ENCODE measurements at places on chromosomes 1 and 21. TPM values are rescaled to one million over a fixed set of nuclear protein-coding genes. Genes with fewer than 3 reads are reported as not detected.

Gene KRTAP12-2
- not detected for total RNA-seq

Gene RIMS3
- total RNA-seq, result 4.3 TPM

Gene PRDM16
- 1.5 TPM for total RNA-seq

Gene TFF2
- total RNA-seq, result not detected

Gene MYOM3
- 1.0 TPM for total RNA-seq

GRCh38 chr1:60949154-60949825 lies 133.1 kb upstream of the NFIA start:
- DNase-seq, result no peak

DNA sequence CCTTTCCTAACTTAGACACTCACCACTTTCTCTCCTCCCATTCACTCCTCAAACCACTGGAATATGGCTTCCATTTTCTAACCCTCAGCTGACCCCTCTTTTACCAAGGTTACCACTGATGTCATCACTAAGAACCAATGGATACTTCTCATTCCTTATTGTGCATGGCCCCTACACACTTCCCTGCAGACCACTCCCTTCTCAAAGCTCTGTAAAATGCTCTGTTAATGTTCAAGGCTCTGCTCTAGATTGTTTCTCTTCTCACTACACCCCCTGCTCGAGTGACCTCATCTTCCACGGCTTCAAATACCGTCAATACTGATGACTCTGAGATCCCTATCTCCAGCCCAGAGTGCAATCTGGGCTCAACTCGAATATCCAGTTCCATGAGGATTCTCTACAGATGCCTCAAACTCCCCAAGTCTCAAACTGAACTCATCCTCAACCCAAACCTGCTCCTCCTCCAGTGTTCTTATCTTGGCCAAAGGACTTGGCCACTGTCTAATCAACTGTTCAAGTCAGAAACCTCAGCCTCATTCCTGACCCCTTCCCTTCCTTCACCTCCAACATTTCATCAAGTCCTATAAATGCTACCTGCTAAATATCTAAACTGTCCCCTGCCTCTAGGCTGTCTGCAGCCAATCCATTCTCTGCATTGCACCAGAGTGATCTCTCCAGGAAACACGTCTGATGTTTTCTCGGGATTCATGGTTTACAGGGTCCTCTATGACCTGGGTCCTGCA lies 41.3 kb upstream of the BMP8B start:
- DNase-seq, result peak; percentile 32

DNA sequence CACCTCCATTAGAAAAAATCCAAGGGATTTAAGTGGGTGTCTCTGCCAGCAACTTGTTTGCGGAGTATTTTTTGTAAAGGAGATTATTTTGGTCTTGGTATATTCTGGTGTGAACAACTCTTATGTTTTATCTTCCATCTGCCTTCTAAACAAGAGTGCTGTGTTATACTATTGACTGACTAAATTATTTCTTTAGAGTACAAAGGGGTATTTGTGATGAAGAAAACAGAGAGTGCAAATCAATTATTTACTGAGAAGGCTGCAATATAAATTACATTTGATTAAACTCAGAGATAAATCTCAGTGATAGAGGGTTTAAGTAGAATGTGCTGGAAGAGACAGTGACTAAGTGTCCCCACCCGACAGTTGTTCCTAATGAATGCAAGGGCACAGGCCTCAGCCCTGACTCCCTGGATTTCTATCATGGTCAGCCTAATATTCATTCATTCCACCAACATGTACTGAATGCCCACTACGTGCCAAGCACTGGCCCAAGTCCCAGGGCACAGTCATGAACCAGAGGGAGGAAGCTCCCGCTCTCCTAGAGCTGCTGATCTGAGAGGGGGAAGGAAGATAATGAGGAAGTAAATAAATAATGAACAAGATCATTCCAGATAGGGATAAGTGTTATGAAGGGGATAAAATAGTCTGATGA lies 196.9 kb upstream of the C8B start:
- DNase-seq, result no peak

GRCh38 chr1:223558512-223558911 lies 107.0 kb downstream of the CAPN8 start:
- no peak for DNase-seq

GRCh38 chr1:233333086-233333485 lies 5.6 kb downstream of the MAP3K21 start:
- no peak for DNase-seq

DNA sequence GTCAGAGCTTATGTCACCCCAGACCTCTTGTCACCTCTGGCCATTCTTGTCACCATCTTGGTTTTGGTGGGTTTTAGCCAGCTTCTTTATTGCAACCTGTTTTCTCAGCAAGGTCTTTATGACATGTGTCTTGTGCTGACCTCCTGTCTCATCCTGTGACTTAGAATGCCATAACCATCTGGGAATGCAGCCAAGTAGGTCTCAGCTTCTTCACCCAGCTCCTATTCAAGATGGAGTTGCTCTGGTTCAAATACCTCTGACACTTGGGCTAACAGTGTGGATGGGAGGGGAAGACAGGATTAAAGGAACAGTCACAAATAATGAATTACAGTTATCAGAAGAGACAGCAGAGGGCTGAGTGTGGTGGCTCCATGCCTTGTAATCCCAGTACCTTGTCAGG lies 30.5 kb upstream of the PIK3CD start:
- no peak for DNase-seq

DNA sequence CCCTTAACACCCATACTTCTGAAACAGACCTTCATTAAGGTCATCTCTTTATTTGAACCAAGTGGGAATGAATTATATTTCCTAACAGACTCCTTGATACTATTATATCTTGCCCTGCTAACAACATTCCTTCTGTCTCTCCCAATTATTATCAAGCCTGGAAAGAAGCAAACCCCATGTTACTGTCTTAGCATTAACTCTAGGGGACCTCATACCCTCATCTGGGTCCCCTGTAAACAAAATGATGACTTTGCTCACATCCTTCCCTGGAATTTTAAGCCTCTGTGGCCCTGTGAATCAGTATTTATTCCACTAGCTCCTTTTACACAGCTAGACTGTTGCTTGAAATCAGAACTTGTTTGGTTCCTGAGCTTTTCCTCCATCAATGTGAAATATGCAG lies 38.3 kb upstream of the BCL10 start:
- DNase-seq, result peak; percentile 34

DNA sequence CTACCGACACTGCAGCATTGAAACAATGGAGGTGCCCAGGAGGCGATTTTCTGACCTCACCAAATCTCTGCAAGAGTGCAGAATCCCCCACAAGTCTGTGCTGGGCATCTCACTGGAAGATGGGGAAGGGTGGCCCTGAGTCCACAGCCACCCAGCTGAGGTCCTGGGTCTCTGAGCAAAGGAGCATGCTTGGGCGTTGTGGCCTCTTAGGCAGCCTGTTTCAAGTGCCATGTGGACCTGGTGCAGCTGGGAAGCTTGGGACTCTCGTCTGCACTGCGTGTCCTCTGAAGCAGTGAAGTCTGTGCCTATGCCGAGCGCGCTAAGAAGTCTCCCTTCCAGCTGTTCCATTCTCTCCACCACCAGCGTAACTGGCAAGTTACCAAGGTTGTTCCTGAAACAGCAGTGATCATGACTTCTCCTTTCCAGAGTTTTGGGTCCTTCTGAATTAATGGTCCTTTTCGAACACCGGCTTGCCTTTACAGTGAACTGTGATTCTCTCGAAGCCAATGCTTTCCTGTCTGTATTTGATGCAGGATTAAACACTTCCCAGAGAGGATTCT lies 5.0 kb upstream of the PLA2G2C start:
- DNase-seq, result no peak

DNA sequence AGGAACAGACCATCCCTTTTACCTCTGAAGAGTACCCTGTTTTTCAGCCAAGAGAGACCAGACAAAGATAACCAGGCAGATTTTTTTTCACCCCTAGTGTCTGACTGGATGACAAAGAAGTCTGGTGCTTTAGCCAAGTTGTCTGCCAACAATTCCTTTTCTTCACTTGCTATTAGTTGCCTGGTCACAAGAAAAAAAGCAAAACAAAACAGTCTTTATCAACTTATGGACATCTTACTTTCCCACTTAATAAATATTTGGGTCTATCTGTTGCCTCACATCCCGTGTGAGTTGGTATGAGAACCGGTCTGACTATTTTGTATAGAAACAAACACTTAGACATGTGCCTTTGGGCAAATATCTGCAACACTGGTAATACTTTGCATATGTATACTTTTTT lies 662.9 kb downstream of the PLPP3 start:
- DNase-seq, result peak; percentile 81

- DNase-seq, result no peak
Observed at GRCh38 chr1:11938722-11939526, 4.4 kb downstream of the PLOD1 start.

DNA sequence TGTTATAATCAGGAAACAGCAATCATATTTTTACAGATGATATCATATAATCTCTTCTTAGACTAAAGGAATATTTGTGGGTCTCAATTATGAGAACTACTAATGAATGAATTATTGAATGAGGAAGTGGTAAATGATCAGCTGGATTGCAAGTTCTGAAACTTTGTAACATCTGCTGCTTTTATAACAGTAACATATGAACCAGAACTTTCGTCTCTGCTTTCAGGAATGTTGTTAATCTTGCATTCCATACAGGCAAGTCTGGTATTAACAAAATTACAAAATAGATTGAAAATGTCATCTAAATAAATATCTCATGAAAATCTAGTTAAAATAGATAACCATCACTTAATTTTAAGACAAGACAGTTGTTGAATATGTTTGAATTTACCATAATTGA lies 110.5 kb upstream of the COL11A1 start:
- peak; percentile 58 for DNase-seq

GRCh38 chr1:209100460-209100859 lies 483.1 kb upstream of the CAMK1G start:
- no peak for DNase-seq

GRCh38 chr1:42533101-42533863 lies 70.2 kb downstream of the CCDC30 start:
- DNase-seq, result peak; percentile 20

DNA sequence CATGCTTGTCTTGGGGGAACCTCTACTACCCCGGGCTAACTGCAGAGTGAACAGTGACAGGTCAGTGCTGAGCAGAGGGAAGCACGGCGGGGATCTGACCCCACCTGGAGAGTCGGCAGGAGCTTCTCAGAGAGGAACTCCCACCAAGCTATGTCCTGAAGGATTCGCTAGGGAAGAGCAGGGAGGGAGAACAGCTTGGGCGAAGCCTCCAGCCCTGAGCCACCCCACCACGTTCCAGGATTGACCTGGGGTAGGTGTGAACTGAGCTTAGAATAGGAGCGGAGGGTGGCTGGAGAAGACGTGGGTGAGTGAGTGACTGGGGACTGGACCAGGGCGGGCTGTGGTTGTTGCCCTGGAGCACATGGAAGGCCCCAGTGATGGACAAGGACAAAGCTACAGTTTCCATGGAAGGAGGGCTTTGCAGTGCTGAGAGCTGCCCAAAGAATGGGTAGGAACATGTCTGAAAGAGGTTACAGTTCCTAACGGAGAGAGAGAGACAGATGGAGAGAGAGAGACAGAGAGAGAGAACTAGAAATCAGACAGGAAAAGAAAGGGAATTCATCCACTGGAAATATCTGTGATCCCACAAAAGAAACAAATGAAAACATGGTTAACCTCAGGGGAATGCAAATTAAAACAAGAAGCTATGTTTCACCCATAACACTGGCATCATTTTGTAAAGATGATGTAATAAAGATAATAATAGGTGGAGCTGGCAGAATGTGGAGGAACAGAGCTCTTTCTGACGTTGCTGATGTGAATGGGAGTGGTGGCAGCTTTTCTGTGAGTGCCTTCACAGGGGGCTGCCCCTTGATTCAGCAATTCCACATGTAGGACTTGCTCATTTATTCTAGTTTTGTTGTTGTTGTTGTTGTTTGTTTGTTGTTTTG lies 17.2 kb downstream of the BSND start:
- peak; percentile 69 for DNase-seq

DNA sequence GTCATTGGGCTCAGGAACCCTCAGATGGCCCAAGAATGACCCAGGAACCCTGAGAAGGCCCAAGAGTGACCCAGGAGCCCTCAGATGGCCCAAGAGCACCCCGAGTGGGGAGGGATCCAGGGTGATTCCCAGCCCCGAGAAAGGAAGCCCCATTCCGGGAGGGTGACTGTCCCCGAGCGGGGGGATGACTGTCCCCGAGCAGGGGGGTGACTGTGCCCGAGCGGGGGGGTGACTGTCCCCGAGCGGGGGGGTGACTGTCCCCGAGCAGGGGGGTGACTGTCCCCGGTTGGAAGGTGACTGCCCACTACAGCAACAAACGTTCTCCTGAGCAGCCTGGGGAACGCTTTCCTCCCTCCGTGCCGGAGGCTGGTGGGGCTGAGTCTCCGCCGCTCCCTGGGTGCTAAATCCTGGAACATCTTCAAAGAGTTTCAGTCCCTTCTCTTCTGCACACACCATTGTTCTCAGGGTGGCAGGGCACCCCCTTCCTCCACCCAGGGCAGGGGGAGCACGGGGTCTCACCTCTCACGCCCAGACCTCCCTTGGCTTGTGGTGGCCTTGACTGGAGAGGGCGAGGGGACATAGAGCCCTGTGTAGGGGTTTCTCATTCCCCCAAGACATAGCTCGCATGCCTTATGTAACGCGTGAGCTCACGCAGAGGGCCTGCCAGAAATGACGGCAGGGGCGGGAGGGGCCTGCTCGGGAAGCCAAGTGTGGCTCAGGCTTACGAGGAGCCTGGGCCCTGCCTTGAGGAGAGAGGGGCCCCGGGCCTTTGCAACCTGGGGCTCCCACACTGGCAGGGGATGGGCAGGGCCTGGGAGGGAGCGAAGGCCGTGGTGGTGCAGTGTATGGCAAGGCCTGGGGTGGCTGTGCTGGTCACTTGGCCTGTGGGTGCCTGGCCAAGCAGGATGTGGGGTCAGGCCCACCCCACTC lies 14.3 kb upstream of the SKI start:
- peak; percentile 80 for DNase-seq

DNA sequence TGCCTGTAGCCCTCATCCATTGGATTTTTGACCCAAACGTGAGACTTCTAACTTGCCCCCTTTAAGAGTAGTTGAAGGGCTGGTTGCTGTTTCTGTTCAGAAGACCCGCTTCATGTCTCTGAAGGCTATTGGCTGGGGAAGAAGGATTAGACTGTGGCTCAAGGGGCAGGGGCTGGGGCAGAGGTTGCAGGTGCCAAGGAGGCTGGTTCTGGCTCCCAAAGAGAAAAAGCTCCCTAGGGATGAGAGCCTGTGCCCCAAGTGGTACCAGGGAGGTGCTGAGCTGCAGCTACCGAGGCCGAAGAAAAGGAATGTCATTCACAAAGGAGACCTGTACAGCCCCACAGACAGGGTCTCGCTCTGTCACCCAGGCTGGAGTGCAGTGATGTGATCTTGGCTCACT lies 5.8 kb downstream of the WNT3A start:
- DNase-seq, result no peak
